ENCODE measurements at places on chromosomes 6 and 20.
A peak's percentile ranks its signal among the peaks of the same experiment; 100 is the strongest.

DNA sequence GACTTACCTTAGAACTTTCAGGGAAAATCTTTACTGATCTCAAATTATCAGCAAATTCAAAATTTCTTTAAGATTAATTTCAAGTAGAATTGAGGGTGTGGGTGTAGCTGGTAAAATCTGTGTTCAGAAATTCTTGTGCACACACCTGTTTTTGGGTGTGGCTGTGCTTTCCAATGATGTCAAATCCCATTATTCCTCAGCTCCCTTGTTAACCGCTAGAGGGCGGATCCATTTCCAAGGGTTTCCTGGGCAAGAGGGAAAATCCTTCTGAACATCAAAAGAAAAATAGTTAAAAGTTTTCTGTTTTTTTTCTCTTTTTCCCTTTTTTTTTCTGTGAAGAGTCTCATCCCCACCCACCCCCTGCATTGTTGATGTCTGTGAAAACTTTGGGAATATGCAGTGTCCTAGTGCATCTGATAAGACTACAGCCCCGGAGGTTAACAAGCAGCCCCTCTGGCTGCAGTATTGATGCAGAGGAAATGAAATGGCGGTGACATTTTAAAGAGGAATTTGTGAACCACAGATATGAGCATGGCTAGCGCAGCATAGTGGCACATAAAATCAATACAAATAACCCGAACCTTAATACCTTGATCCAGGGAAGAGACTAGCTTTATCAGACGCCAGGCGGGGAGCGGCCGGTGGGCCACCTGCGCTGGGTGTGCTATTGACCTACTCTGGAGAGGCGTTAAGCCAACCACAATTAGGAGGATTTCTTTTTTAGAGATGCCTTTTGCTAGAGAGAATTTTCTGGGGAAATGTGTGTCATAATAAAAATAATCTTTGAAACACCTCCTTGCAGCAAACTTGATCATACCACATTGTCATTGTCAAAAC, 130.9 kb downstream of the FOXA2 start:
- DNase-seq = no peak

GRCh38 chr6:39466631-39467030, 144.1 kb upstream of the KCNK16 start:
- DNase-seq = no peak

GRCh38 chr6:144395014-144395413, 109.9 kb downstream of the UTRN start:
- DNase-seq = no peak

GRCh38 chr20:18790787-18791186, 22.8 kb upstream of the SCP2D1 start:
- DNase-seq = no peak

GRCh38 chr20:33103556-33103955, 24.1 kb downstream of the BPIFB4 start:
- no peak for DNase-seq

- no peak for DNase-seq
Observed at GRCh38 chr6:13851330-13851729, 37.0 kb upstream of the MCUR1 start.

GRCh38 chr20:58366866-58367265, 22.2 kb upstream of the VAPB start:
- DNase-seq = no peak

GRCh38 chr20:62678553-62678952, 30.1 kb upstream of the NTSR1 start:
- no peak for DNase-seq

DNA sequence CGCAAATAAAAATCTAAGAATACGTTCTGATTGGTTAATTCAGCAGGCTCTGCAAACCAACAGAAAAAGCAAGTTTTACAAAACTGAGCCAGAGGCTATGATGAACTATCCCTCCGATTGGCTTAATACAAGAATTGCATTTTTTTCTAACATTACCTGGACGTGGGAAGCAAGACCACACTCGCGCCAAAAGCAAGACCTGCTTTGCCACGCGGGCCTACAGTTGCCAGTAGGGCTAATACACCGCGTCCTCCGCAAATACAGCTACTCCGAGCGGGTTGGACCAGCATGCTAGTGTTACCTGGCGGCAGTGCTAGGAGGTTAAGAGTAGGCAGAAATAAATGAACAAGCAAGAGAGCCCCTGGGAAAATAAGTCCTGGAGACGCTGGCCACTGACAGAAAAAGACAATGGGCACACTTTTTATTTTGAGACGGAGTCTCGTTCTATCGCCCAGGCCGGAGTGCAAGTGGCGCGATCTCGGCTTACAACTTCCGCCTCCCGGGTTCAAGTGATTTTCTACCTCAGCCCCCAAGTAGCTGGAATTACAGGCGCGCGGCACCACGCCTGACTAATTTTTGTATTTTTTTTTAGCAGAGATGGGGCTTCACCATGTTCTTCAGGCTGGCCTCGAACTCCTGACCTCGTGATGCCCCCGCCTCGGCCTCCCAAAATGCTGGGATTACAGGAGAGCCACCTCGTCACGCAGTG, 131.9 kb upstream of the BTN3A2 start:
- peak; percentile 44 for DNase-seq

- DNase-seq = no peak
Observed at GRCh38 chr20:46399401-46399800, 7.0 kb downstream of the ELMO2 start.

Measured in activated T-cell treated with anti-CD3 and anti-CD28 coated beads for 48 hours (primary cell).